Stimulated activated CD4-positive, alpha-beta T cell treated with anti-CD3 and anti-CD28 coated beads, Interleukin-1b, Interleukin-23, amount 100 ng/mL, for 24 hours (primary cell): ENCODE measurements at places on chromosomes 1 and 21.

- DNase-seq, result no peak
Observed at GRCh38 chr1:184973272-184974055, 844 bp downstream of the NIBAN1 start.

DNA sequence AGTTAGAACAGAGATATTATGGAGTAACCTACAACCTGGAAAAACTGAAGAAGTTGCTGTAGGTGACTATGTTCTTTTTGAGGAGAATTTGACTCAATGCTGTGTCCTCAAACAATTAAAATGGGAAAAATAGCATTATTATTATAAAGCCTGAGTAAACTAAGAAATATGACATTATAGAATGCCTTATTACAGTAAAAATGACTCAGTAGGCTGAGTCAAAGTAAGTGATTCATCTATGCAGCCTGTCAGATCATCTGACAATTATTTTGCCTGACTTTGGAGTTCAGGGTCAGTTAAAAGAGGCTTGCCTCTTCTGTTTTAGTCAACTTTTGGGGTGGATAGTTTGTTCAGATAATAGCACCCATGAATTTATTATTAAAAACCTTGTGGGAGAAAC, 150.8 kb upstream of the PTGFR start:
- no peak for DNase-seq

DNA sequence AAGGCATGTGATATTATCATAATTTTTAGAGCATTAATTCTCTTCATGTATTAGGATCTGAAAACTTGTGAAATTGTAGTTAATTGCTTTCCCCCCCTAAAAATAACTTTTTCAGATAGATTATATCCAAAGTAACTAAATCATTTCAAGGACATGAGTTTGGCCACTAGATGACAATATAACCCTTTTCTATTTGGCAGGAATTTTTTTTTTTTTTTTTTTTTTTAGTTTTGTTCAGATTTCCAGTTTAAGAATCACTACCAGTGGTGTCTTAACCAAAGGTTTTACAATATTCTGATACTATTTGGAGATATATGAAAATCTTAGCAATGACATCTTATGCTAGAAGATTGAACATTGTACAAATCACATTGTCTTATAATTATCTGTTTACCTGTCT, 370.8 kb downstream of the AMY1C start:
- DNase-seq, result no peak

GRCh38 chr1:229092377-229093237, 178.3 kb upstream of the RAB4A start:
- DNase-seq, result no peak

DNA sequence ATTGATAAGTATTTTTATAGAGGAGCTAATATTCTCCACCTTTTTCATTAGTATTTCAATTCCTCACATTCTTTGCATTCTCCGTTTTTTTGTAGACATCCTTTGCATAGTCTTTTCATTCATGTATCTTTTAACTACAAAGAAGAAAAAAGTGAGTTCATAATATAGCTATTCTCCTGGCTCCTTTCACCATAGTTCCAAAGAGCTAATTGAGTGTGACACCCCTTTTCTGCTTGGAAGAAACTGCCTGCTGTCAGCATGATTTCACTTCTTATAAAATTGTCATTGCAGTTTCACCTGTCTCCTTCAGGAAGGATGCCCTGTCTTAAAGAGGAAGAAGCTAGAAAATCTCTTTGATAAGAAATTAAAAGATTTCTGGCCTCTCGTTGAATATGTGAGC, 991.1 kb downstream of the KCNT2 start:
- DNase-seq, result no peak

DNA sequence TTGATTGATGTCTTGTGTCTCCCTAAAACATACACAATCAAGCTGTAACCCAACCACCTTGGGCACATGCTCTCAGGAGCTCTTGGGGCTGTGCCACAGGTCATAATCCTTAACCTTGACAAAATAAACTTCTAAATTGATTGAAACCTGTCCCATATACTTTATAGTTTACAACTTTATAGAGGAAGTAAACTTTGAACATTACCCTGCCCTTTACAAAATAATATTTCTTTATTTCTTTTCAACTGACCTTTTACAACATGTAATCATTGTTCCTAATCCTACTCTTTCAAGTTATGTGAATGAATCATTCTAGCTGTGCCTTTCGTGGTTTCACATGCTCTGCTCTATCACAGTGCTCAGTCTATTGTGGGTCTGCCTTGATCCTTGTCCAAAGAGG, 118.3 kb upstream of the ATP1A1 start:
- no peak for DNase-seq

DNA sequence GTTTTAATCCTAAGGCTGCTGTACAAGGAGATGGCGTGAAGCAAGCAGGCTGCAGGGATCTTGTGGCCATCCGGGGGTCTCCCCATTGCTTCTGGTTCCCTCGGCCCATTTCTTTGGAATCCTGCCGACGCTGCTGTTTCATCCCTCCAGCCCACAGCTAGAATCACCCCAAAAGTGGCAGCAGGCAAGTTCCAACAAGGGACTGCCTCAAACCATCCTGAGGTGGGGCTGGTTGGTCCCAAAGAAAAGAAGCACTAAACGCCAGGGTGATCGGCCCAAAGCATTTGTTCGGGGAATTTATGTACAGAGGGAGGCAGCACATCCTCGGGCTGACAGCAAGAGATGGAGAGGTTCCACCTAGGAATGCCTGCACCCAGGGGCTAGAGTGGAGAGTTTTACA, 4.5 kb upstream of the MIB2 start:
- DNase-seq, result no peak

GRCh38 chr1:192601567-192601966, 26.0 kb downstream of the RGS1 start:
- DNase-seq, result no peak

DNA sequence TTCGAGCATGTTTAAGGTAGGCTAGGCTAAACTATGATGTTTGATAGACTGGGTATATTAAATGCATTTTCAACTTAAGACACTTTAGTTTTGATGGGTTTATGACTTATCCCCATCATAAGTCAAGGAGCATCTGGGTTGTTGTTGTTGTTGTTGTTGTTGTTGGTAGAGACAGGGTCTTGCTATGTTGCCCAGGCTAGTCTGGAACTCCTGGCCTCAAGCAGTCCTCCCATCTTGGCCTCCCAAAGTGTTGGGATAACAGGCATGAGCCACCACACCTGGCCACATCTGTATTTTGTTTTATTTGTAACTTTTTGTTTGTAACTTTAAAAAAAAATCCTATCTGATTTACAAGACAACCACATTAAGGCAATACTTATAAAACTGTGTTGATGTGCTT, 17.5 kb downstream of the DBT start:
- DNase-seq, result no peak

DNA sequence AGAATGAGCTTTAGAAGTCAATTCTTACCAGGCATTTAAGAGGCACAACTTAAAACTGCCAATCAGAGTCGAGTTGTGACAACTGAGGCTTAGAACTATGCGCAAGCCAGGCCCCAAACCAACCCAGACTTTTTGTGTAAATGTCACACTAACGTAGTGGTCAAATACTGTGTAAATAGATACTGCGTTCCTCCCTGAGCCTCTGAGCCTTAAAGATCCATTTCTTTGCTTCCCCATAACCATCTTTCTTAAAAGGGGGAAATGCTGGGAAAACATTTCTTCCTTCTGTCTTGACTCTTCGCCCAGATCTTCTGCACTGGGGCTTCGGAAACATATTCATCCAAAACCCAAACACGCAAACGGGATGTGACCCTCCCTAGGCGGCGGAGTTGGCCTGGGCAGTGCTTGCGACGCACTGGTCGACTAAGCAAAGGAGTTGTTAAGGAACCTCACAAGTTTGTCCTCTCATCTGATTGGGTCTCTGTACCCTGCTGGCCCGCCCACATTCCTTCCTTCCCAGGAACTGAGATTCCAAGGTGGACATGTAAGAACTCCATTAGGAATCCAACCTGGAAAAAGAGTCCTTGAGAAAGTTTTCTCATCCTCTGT, 2.6 kb downstream of the ADAMTS5 start:
- no peak for DNase-seq

GRCh38 chr1:161497961-161498360, 7.3 kb upstream of the FCGR2A start:
- DNase-seq, result no peak

GRCh38 chr1:179706339-179706941, 36.7 kb upstream of the FAM163A start:
- peak; percentile 40 for DNase-seq

- DNase-seq, result no peak
Observed at GRCh38 chr1:195866781-195867222, 741.4 kb downstream of the KCNT2 start.

DNA sequence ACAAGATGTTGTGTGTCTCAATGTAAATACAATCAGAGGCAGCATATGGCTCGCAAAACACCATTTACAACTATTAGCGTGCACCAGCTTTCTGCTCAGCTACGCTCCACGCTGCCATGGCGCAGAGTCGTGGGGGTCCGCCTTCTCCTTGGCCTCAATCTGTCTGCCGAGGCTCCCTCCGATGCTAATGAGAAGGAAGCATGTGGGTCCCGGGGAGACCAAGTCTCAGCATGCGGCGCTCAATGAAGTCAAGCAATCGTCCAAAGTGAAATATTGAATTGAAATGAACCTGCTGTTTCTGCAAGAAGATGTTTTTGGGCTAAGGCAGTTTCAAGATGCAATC, 228.9 kb downstream of the TOMM20 start:
- DNase-seq, result no peak

- DNase-seq, result no peak
Observed at GRCh38 chr1:43880604-43881003, 53.0 kb upstream of the ARTN start.
